Stimulated activated naive CD8-positive, alpha-beta T cell treated with anti-CD3 and anti-CD28 coated beads, Interleukin-15, amount 100 ng/mL, for 72 hours (primary cell): ENCODE measurements at places on chromosomes 12 and 14.

- DNase-seq = peak; percentile 37
These were observed 906 bp downstream of the MARK3 start for GRCh38 chr14:103385929-103386712.

DNA sequence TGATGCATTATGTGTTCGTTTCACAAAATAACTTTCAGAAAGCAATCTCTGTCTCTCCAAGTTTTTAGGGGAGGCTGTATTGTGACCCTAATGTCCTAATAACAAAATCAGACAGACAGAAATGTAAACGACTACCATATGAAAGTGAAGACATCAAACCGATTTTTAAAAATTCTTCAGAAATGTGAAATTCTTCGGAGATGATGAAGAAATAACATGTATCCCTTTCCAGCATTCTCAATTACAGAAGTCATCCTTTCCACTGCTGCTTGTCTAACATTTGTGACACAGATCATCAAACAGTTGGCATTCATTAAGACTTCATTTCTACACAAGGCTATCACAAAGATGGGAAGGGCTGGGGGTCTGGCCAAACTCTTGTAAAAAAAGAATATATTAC is 41.0 kb downstream of the DMAC2L start:
- DNase-seq = no peak

GRCh38 chr12:118439068-118439467 is 62.7 kb downstream of the SUDS3 start:
- no peak for DNase-seq

DNA sequence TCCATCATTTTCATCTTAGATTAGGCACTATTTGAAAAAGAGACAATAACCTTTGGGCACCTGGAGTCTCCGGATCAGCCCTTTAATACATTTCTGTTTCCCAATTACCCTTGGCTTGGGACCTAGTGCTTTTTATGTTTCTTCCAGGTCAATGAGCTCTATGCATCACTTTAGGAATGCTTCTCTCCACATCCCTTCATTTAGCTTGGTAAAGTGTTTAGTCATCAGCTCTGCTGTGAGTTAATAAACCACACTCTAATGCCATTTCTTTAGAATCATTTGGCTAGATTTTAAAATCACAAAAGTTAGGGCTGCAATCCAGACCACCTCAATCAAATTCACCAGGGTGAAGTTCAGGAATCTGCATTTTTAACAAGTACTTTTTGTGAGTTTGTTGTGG is 41.7 kb downstream of the RASSF9 start:
- DNase-seq = no peak

DNA sequence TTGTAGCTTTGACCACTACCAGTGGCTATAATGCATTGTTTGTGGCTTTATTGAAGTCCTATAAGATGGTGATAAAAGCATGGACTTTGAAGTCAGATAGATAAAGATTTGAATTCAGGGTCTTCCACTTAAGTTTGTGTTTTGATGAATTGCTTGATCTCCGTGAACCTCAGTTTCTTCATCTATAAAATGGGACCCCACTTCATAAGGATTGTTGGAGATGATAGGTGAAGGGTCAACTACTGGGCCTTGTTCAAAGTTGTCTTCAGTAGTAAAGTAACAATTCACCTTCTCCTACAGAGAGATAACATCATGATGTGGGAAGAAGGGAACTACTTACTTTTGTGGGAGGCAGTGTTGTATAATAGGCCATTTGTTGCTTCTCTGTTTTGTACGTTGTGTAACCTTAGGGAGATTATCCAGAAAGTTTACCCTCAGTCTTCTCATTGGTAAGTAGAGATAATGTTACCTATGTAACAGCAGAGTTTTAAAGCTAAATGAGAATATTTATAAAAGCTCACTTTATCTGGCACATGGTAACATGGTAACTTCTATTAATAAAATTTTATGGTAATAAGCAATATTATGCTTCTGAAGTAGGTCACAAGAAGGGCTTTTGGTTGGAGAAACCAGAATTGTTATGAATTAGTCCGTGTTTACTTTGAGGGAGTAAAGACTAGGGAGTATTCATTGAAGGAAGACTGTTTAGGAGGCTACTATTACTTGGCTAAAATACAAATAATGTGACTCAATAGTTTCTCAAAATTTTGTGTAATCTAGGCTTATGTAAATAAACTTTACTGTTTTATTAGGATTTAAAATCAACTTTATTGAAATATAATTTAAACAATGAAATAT is 15.1 kb downstream of the ADIPOR2 start:
- DNase-seq = no peak

DNA sequence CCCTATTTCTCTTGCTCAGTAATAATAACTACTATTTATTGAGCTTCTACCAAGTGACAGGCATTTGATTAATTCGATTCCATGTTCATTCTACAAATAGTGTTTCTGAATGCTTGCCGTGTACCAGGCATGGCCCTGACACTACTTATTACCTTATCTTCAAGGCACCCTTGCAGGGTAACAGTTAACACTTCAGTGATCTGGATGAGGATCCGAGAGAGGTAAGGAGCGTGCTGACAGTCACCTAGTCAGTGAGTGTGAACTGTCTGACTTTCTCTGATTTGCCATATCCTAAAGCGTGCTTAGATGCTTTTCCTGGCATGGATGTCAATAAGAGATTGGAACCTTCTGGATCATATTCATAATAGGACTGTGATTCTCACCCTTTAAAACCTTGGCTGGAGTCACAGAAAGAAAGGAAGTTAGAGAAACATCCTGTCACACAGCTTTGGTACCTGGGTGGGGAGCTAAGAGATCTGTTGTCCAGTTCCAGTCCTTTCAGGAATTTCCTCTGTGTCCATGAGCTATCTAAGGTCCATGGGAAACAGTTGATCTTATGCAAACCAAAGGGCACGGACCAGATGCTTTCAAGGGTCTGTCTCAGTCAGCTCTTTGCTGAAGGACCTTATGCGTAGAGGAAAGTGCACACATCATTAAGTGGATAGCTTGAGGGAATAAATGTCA is 54.8 kb downstream of the PPFIBP1 start:
- DNase-seq = no peak

DNA sequence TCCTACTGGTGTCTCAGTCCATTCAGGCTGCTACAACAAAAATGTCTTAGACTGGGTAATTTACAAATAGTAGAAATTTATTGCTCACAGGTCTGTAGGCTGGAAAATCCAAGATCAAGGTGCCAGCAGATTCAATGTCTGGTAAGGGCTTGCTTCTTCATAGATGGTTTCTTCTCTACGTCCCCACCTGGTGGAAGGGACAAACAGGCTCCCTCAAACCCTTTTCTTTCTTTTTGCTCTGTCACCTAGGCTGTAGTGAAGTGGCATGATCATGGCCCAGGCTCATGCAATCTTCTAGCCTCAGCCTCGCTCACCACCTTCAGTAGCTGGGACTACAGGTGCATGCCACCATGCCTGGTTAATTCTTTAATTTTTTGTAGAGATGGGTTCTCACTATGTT is 106.8 kb upstream of the RPH3A start:
- no peak for DNase-seq

DNA sequence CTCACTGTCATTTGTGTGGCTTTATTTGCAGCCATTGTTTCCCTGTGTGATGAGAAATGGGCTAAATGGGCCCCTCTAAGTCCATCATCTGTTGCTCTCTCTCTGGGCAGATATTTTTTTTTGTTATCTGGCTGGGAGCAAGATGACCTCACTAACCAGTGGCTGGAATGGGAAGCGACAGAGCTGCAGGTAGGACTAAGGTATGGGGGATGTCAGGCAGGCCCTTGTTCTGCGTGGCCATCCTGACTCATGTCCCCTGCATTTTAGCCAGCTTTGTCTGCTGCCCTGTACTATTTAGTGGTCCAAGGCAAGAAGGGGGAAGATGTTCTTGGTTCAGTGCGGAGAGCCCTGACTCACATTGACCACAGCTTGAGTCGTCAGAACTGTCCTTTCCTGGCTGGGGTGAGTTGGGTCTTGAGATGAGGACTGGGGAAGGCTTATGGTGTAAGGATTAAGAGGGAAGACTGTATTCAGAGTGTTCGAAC is 1.3 kb downstream of the MARS1 start:
- DNase-seq = no peak

DNA sequence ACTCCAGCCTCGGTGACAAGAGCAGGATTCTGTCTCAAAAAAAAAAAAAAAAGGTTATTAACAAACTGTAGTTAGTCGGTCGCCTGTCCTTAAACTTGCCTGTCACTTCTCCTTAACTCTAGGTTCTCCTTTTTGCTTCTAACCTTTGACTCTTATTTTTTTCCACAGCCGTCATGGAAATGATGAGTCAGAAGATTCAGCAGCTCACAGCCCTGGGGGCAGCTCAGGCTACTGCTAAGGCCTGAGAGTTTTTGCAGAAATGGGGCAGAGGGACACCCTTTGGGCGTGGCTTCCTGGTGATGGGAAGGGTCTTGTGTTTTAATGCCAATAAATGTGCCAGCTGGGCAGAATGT is 418 bp upstream of the MYG1 start:
- DNase-seq = peak; percentile 51

DNA sequence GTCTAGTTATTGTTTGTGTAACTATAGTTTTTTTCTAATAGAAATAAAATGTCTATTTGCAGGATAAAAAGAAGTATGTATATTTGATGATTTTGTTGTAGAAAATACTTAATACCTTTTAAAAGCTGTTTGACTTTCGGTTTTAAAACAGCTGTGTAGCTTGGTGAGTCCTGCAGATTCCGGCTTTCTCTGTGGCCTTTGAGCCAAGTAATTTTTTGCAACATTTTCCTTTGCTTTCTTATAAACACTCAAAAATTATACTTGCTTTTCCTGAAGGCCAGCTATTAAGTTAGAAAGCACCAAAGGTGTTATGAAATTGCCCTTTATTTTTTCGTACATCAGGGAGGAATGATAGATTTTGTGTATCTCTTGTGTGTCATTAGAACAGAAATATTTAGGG is 63.6 kb downstream of the CRADD start:
- DNase-seq = no peak

GRCh38 chr12:89129167-89129870 is 223.0 kb downstream of the DUSP6 start:
- DNase-seq = no peak

- DNase-seq = no peak
These were observed 162.0 kb upstream of the LMNTD1 start for GRCh38 chr12:25715102-25715501.

GRCh38 chr12:85462888-85463287 is 182.9 kb downstream of the ALX1 start:
- no peak for DNase-seq

GRCh38 chr12:49388682-49389386 is 21.6 kb downstream of the SPATS2 start:
- peak; percentile 66 for DNase-seq

DNA sequence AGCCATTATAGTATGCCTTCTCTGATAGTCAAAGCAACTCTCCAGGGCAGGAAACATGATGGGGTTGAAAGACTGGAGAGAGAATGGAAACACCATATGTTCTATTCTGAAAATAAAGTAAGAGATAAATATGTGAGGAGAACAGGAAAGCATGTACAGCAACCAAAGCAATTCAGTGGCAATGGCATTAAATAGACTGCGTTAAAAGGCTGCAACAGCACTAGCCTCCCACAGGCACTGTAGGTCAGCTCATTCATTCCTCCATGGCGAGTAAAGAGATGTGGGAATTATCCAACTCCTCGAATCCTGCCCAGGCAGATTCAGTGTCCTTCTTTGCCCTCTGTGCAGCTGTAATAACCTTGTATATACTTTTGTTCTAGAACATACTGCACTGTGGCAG is 43.8 kb downstream of the ANO6 start:
- no peak for DNase-seq

DNA sequence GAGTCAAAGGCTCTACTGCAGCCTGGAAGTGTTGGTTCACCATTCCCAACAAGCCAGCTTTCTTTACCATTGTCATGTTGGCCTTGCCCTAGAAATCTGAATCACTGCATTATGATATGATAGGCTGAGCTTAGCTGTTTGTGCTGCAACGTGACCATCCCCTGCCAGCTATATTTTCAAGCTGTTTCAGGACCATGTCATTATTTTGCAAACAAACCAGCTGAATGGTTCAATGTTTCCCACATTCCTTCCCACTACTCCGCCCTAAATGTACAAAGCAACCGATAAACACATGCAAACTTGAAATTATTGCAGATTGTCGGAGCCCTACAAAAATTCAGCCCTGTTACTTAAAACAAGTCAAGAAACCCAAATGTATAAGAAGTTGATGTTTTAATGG is 136.1 kb downstream of the KICS2 start:
- DNase-seq = no peak

GRCh38 chr14:24122898-24123297 is 7.6 kb upstream of the FITM1 start:
- DNase-seq = no peak

DNA sequence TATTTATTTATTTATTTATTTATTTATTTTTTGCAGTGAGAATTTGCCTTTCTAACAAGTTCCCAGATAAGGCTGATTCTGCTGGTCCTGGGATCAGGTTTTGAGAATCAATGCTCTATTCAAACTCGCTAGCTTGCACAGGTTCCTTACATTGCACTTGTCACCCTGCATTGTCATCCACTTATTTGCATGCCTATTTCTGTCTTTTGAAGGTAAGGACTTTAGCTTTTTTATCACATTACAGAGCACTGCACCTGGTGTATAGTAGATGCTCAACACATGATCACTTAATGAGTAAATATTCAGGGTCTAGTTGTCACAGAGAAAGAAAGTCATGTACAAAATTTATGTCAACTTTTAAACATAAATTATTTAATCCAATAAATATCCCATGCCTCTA is 219.7 kb upstream of the BTG1 start:
- no peak for DNase-seq

DNA sequence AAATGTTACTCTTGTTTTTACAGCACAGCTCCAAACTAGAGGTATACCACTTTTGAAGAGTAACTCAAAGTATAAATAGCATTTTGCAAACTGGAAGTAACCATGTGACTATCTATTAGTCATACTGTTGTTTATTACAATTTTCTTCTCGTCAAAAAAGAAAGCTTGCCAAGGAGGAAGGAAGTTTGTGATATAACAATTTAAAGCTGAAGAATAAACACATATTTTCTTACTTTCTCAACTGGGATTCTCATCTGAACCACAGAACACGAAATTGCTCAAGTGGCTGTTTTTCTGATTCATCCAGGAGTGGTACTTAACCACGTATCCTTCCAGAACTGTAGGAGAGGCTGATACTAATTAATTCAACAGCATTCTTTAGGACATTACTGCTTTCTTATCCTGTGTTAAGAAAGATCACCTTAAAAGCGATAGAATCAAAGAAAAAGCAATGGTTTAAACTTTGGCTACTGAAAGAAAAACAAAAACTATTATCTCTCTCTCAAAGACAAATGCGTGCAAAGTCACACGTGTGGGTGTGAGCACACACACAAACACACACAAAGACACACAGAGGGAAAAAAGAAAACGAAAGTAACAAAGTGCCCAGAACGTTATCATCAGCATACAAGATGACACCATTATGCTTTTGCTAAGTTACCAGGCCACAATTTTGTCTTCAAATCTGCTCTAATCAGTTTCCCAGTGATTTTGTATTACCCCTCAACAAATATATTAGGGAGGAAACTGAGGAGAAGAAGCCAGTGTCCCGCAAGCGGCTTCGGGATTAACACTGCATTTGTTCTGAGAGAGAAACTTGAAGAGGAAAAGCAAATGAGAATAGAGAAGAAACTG is at the start of gene CLEC2B:
Gene CLEC2B (minus strand): TSS at position 48 of the 855 bp plus-strand sequence.
- DNase-seq = peak; percentile 29

- DNase-seq = no peak
These were observed 148.2 kb downstream of the ADGRD1 start for GRCh38 chr12:131101703-131102492.

GRCh38 chr14:101707068-101707842 is 54.3 kb upstream of the PPP2R5C start:
- peak; percentile 72 for DNase-seq

GRCh38 chr14:57918791-57919190 is 52.9 kb upstream of the SLC35F4 start:
- no peak for DNase-seq
